ENCODE measurements at places on chromosomes 5 and 9.

DNA sequence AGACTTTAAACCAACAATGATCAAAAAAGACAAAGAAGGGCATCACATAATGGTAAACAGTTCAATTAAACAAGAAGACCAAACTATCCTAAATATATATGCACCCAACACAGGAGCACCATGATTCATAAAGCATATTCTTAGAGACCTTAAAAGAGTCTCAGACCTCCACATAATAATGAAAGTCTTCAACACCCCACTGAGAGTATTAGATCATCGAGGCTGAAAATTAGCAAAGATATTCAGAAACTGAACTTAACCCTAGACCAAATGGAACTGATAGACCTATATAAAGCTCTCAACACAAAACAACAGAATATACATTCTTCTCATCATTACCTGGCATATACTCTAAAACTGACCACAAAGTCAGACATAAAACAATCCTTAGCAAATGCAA lies 11.7 kb upstream of the SPINK14 start:
- DNase-seq = no peak

DNA sequence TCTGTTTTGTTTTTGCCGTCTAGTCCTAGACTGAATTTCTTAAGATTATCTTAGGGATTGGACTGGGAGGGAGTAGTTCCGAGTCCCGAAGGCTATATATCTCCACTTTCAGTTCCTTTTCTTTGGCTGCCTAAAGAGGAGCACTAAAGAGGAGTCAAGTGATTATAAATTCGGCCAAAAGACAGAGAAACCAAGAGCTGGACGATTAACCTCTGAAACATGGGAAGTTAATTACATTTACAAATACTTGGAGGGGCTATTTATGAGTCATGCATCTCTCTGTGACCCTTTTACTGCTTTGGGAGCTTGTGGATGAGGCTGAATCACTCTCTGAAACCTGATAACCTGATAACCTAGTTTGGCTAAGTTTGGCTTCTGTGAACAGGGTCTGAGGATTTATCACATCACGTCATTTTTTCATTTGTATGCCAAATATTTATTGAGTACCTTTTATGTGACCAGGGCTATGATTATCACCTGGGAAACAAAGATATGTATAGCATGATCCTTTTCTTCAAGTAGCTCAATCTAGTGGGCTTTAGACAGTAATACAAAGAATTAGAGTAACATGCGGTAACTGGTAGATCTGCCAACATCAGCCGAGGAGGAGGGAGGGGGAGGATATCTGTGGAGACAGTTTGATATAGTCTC lies 180.9 kb downstream of the CD180 start:
- DNase-seq = peak; percentile 70

- DNase-seq = no peak
Measured at GRCh38 chr9:93624431-93624834, 48.0 kb downstream of the PHF2 start.

DNA sequence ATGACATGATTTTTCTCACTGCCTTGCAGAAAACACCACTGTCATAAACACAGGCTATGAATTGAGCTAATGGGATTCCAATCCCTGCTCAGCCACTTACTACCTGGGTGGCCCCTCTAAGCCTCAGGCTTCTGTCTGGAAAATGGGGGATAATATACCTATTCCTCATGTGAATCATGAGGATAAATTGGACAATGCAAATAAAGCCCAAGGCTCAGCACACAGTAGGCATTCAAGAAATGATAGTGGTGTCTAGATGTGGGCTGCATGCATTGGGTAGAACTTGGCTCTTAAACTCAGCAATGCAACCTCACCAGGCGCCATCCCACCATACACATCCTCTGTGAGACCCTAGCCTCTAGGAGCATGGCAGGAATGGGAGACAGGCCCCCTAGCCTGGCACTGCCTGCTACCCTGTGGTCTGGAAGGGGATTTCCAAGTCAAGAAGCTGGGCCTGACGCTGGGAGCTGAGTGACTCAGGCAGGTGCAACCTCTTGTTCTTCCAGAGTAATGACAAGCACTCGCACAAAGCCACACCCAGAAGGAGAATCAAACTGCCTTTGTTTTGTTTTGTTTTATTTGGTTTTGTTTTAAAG lies 2.3 kb upstream of the TNIP1 start:
- peak; percentile 98 for DNase-seq

GRCh38 chr5:150642567-150642927 lies 2.1 kb downstream of the SYNPO start:
- DNase-seq = peak; percentile 90

DNA sequence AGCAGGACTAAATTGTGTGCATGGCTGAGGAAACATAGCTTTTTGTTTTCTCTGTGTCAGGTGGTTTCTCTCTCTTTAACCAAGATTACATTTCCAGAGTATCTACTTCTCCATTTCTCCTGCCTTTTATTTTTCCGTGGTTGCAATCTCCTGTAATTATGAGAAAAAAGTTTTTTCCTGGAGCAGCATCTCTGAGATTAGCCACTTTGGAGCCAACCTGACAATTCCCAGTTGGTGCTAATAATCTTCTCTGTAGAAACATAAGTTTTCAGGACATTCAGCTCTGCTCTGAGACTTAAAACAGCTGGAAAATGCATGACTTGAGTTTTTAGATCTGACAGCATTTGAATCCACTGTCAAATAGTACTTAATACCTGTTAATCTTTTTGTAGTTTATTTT lies 67.1 kb upstream of the GAS1 start:
- no peak for DNase-seq

- DNase-seq = no peak
Measured at GRCh38 chr9:127123064-127123890, 842 bp upstream of the ANGPTL2 start.

GRCh38 chr5:16867577-16867953 lies 68.5 kb downstream of the MYO10 start:
- peak; percentile 57 for DNase-seq

DNA sequence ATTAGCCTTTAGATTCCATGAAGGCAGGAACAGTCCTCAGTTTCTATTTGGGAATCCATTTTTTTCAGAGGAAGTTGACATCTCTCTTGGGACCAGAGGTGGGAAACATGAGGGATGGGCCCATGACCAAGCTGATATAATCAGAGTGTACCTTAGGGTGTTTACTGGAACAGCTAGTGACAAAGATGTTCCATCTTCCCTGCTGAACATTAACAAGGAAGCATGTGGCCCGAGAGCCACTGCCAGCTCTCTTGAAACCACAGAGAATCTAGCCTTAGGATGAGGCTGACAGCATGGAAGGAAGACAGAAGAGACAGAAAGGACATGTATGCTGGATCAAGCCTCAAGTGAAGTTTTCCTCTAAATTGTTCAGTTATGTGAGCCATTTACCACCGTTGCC lies 16.0 kb downstream of the AQP3 start:
- DNase-seq = peak; percentile 41

DNA sequence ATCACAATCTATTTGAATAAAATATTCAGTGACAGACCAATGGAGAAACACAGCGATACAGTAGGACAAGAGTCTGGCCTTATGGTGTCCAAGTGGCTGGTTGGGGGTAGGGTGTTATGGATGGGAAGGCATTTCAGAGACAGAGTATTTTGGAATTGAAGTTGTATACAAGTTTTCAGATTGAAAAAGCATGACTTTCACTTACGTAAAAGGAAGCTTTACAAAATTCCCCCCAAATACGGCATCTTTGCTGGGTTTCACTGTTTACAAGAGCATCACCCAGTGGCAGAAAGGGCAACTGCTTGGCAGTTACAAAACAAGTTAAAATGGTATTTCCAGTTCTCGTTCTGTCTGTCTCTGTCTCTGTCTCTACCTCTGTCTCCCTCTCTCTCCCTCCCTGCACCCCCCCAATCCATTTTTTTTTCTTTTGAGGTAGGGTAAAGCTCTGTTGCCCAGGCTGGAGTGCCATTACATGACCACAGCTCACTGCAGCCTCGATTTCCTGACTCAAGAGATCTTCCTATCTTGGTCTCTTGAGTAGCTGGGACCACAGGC lies 86.2 kb downstream of the PTPN3 start:
- peak; percentile 33 for DNase-seq

DNA sequence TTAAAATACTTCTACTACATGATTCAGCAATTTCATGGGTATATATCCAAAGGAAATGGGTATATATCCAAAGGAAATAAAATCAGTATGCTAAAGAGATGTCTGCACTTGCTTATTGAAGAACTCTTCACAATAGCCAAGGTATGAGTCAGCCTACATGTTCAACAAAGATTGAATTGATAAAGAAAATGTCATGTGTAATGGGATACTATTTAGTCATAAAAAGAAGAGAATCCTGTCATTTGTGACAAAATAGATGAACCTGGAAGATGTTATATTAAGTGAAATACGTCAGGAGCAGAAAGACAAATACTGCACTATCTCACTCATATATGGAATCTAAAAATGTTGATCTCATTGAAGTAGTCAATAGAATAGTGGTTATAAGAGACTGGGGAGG lies 944.5 kb upstream of the CTNND2 start:
- no peak for DNase-seq

DNA sequence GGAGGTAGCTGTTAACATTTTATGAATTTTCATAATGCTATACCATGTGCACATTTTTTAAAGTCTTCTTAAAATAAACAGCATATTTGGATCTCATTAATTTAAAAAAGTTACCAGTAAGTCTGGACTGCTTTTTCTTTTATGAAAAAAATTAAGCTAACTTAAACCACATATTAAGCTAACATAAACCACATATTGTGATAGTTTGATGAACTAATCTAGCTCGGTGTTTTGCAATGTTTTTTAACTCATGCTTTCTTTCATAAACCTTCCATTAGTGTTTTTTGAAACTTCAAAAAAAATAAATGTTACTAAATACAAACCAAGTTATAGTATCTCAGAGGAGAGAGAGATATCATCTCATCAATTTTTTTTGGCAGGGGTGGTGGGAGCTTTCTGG lies 26.5 kb downstream of the POLK start:
- DNase-seq = no peak

DNA sequence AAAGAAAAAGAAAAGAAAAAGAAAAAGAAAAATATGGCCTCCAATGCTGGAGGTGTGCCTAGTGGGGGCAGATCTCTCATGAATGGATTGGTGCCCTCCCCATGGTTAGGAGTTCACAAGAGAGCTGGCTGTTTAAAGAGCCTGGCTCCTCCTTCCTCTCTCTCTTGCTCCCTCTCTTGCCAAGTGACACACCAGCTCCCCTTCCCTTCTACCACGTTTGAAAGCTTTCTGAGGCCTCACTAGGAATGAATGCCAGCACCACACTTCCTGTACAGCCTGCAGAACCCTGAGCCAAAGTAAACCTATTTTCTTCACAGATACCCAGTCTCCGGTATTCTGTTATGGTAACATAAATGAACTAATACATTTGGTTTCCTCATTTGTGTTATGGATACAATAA lies 14.4 kb upstream of the GALNT10 start:
- DNase-seq = no peak

DNA sequence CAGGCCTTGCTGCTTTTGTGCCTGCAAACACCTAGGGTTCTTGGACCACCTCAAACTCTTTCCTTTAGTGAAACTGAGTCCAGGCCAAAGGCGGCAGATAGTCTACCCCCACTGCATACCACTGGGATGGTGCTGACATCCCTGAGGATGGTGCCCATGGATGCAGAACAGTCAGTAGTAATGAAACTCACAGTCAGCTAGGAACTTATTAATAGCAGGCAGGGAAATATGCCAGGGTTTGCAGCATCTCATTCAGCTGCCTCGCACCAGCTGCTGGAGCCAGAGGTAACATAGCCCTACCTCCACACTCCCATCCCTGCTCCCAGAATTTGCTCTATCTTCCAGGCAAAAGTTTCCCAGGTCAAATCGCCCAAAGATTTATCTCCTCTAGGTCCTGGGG lies 189.1 kb downstream of the SREK1 start:
- no peak for DNase-seq

DNA sequence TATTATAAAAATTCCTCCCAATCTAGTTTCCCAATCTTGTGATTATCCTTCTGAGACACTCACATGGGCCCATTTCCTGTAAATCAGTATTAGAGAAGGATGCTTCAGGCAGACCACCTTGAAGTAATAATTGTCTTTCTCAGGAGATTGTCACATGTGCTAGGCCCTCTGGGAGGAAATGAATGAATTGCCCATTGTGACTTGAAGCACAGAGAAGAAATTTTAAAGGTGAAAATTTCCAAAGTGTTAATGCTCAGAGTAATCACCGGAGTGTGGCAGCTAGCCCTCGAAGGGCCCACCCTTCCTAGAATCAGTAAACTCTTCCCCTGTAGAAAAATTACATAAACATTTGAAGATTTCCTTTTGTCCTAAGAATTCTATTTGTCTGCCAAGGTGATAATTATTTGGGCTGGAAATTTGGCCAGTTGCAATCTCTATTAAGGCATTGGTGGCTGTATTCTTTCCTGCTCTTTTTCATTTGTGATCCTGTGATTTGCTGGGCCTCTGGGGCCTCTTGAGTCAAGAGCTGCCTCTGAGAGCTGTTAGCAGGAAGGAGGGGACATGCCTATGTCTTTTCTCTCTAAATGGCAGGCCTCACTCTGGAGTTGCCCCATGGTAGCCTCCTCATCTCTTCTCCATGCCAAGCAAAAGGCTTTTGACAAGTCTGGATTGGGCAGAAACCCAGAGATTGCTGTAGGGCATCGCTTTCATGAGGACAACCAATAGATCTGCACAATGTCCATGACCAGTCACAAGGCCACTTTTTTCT lies 371.5 kb upstream of the ACTBL2 start:
- no peak for DNase-seq

- DNase-seq = no peak
Measured at GRCh38 chr5:41371738-41372137, 138.7 kb downstream of the PLCXD3 start.
